Effector memory CD8-positive, alpha-beta T cell (primary cell): ENCODE measurements at places on chromosomes 1 and 21.

- no peak for DNase-seq
Observed at GRCh38 chr21:41665766-41666595, 100.9 kb downstream of the RIPK4 start.

DNA sequence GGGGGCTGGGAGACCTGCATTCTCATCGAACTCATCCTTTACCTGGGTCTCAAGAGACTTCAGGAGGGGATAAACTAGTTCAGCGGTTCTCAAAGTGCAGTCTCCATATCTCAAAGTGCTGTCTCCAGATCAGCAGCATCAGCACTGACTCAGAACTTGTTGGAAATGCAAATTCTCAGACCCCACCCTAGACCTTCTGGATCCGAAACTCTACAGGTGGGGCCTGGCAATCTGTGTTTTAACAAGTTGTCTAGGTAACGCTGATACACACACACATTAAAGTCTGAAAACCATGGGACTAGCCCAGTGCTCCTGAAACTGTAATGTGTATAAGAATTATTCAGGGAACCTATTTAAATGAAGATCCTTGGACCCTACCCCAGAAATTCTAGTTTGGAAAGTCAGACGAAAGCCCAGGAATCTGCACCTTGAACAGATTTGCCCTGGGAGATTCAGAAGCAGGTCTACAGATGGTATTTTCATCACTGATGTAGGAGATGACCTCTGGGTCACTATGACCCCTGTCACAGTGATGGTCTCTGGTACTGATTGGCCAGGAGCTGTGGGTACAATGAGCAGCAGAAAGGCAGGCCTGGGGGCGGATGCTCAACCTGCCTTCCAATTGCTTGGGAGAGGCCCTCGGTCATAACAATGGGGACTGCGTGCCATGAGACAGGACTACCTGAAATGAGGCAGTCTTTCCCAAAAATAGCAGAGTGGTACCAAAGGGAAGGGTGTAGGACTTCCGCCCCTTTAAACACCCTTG, 127.2 kb downstream of the FAM78B start:
- no peak for DNase-seq

- no peak for DNase-seq
Observed at GRCh38 chr1:115329965-115330364, 8.1 kb downstream of the NGF start.

DNA sequence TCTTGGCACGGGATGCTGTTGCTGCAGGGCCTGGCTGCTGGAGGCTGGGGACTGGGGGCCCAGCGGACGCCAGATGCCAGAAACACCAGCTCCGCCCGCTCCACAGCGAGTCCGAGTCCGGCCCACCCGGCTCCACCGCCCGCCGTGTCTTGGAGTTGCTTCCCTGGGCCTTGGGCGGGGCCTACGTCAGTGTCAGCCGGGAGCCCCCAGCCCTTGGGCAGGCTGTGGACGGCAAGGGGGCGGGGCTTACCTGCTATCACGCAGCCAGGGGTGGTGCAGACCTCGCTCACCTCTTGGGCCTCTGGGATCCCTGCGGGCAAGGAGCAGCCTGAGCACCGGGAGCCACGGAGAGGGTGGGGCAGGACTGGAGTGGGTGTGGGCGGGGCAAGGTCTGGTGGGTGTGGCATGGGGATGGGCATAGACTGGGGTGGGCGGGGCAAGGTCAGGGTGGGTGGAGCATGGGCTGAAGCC, 21.8 kb downstream of the MMEL1 start:
- DNase-seq = no peak

DNA sequence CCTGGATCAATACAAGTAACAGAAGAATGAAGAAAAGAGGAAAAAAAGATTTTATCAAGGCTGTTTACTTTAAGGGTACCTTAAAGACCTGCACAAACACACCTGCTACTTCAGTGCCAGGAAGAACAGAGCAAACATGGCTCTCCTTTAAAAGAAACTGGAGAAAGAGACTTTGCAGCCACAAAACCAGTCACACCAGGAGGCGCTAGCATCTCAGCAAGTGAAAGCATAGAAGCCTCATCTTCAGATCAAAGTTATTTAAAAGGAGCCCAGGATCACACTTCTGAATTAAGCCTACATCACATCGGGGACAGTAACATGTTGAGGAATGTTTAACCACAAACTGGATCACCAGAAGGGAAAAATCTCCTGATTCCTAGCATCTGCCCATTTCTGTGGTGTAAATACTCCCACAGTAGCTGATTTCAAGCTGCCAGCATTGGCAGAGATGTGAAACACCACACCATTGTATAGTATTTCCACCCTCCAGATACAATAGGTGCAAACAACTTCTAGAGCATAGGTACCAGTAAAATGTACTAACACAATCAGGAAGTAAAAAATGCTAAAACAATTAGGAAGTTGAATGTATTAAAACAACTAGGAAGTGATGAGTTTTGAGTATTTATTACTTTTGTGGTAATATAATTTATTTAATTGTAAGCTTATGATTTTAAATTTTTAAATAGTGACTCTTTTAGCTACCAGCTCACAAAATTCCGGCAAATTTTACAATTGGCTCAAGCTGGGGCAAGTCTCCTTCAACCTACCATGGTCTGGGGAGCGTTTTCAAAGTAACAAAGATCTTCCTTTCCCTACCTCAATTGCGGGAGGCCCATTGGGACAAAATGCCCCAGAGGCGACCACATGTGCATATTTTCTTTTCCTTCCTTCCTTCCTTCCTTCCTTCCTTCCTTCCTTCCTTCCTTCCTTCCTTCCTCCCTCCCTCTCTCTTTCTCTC, 105.3 kb upstream of the CLDN14 start:
- DNase-seq = no peak

DNA sequence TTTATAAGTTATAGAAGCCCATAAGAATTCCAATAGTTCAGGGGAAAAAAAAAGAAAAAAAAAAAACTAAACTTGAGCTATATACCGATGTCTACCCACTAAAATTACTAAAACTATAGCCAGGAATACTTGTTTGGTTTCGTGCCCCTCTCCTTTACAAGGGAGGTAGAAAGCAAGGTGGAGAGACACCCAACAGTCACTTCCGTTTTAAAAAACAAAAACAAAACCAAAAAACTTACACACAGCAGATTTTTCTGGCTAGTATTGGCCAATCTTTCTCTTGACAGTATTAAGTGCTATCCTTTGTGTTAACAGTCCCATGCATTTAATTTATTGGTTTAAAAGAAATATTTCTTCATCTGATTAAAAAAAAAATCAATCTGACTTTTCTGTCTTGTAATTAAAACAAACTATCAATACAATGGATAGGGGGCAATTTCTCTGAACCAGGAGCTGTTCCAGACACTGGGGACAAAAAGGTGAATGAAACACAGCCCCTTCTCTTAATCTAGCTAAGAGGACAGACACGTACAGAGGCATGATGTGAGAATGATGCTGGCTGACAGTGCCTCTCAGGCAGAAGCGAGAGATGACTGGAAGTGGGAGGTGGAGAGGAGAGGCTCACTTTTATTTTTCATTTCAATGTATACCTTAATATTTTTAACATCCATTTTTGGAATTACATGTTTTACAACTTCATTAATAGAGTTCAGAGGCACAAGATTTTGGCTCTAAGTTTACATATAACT, 214.8 kb downstream of the RERE start:
- DNase-seq = no peak

GRCh38 chr1:234188454-234188792, 184.8 kb upstream of the COA6 start:
- no peak for DNase-seq

- DNase-seq = no peak
Observed at GRCh38 chr1:20074725-20075171, 4.8 kb downstream of the PLA2G5 start.

DNA sequence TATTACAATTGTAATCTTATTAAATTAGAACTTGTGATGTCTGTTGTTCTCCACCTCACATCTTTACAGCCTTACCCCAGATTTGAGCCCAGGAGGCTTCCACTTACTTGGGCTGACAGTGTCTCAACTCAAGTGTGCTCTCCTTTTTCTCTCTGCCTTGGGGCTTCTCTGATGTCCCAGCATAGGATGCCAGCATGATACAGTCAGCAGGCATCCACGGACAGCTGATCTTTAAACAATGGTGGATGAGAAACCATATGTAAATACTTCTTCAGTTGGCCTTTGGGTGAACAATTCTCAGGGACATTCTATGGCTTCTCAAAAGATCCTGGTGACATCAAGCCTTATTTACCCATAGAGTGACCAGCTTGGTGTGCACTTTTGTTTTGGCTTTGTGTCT, 107.6 kb upstream of the GORAB start:
- no peak for DNase-seq

DNA sequence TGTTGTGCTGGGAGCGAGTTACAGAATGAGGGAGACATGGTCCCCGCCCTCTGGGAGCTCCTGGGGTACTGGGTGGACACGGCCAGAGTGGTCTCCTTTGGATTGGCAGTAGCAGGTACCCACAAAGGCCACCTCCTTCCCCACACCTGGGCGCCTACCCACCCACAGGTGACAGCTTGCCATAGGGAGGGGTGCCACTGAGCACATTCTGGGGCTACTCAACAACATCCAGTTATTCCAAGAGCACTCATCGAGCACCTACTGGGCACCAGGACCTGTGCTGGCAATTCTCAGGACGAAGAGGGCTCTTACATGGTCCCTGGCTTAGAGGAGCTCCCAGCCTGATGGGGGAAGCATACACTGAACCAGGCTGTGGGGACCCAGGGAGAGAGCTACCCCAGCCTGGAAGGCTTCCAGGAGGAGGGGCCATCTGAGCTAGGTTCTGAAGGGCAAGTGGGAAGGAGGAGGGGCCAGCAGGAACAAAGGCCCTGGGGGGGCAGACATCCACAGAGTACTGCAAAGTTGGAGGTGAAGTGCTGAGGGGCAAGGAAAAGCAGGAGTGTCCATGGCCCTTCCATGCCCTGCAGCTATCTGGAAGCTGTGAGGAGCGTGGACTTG, 22.0 kb downstream of the MRPL37 start:
- DNase-seq = no peak

DNA sequence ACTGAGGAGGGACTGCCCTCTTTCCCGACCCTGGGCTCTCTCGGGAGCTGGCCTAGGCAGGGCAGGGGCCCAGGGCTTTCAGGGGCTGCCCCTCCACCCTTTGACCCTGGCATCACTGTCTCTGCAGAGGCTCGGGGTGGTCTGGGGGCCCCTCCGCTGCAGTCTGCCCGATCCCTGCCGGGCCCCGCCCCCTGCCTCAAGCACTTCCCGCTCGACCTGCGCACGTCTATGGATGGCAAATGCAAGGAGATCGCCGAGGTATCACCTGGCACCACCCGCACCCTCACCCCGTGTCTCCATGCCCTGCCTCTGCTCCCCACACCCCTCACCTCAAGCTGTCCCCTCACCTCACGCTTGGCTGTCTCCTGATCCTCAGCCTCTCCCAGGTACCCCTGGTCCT, 5.5 kb downstream of the AMPD2 start:
- no peak for DNase-seq

GRCh38 chr1:160768295-160768657, 27.7 kb upstream of the LY9 start:
- DNase-seq = peak; percentile 85

GRCh38 chr1:78340006-78340405, 150.8 kb upstream of the PTGFR start:
- no peak for DNase-seq

- DNase-seq = no peak
Observed at GRCh38 chr1:93738075-93738622, 56.5 kb upstream of the BCAR3 start.

DNA sequence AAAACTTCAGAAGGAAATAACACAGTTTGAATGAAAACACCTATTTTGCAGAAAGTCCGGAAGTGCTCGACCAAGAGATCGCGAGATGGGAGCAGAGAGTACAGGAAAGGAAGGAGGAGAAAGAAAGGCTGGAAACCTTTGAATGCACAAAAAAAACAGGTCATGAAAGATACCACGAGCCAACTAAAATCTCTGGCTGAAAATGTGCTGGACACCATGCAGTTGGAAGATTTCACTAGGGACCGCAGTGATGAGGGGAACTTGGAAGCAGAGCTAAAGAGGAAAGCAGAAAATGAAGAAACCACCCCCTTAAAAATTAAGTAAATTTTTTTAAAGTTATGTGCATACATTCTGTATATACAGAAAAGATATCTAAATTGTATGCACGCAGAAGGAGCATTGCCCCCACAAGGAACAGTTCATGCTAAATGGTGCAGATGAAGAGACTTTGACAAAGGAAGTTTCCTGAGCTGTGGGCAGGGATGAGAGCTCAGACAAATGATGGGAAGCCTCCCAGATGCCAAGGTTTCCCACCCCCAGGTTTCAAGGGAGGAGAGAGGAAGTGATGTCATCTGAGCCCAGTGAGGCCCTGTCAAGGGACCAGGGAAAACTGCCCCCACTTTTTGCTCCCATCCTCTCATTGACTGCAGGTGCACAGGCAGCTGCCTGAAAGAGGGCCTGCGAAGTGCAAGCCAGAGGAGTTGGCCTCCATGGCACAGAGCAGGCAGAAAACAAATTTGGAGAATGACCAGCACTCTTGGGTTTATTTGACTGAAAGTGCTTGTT, 52.5 kb downstream of the ETS2 start:
- no peak for DNase-seq

DNA sequence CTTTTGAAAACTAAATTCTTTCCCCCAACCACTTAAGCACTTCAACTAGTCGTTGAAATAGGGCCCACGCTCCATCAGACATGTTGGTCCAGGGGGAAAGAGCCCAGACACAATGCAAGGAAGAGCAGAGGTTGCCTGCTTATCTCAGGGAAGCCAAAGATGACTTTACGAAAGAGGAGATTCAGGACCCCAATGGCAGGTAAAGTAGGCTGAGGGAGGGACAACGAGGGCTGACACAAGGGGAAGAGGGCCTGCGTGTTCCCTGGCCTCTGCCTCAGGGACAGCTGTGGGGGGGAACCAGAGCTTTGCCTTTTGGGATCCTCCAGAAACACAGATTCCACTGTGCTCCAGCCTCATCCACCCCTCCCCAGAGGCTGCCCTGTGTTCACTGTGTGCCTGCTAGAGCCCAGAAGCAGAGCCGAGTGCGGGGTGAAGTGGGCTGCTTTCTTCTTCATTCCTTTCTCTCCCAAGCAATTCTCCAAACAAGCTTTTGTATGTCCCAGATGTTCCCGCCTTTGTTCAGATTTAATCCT, 135.5 kb upstream of the GRIK3 start:
- DNase-seq = no peak
